ENCODE measurements at places on chromosomes 12 and 14.

GRCh38 chr12:32083489-32083888, 23.2 kb upstream of the BICD1 start:
- no peak for DNase-seq

DNA sequence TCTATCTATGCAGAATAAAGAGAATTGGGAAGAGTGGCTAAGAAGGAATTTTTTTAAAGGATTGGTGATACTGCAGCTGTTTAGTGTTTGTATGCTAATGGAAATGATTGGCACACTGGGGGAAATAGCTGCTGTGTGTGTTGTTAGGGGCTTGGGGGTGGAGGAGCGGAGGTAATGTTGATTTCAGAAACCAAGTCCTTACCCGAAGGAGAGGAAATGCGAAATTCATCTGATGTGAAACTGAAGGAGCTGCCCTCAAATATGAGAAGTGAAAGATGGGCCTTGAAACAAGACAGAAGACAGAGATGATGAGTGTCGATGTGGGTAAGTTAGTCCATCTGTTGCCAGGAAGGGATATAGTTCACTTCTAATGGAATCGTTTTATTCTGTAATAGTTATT, 21.2 kb upstream of the RNASE12 start:
- DNase-seq = no peak

DNA sequence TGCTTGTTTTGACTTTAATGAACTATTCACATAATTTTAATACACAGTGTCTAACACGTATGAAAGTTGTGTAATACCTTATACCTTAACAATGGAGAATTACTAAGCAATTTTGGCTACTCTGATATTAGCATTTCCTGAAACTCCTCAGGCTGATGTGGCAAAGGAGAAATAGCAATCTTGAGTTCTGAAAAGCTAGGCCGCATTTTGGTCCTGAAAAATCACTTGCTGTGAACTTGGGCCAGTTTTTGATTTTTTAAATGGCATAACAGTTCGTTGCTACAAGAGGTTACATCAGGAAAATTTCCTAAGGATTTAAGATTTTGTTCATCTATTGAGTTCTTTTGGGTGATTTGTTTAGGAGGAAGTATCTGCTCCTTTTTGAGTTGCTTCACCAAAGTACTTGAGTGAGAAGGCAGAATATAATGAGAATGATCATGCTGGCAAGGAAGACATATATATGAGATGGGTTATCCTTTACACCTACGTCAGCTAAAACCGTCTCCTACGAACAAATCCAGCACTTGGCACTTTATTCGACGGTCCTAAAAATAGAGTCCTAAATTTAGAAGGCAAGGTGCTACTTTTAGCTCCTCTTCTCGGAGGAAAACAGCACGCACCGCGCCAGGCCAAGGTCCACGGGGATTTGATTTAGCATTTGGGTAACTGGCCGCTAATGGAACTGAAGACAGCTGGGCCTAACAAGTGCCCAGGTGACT, 32.2 kb downstream of the MIA2 start:
- no peak for DNase-seq

DNA sequence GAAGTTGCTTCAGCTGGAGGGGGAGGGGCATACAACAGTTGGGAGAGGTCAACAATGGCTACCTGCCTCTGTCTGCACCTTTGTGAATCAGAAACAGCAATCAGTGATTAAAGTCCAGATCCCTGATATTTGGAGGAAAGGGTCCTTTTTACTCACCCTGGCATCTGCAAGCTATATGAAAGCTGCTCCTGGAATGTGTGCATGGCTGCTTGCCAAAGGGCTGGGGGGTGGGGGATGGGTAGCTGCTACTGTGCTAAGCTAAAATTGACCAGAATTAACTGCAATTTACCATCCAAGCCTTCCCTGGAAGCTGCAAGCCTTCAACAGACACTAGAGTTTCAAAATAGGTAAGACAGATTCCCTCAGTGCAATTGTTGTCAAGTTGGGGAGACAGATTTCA, 13.5 kb upstream of the GTF2A1 start:
- no peak for DNase-seq

DNA sequence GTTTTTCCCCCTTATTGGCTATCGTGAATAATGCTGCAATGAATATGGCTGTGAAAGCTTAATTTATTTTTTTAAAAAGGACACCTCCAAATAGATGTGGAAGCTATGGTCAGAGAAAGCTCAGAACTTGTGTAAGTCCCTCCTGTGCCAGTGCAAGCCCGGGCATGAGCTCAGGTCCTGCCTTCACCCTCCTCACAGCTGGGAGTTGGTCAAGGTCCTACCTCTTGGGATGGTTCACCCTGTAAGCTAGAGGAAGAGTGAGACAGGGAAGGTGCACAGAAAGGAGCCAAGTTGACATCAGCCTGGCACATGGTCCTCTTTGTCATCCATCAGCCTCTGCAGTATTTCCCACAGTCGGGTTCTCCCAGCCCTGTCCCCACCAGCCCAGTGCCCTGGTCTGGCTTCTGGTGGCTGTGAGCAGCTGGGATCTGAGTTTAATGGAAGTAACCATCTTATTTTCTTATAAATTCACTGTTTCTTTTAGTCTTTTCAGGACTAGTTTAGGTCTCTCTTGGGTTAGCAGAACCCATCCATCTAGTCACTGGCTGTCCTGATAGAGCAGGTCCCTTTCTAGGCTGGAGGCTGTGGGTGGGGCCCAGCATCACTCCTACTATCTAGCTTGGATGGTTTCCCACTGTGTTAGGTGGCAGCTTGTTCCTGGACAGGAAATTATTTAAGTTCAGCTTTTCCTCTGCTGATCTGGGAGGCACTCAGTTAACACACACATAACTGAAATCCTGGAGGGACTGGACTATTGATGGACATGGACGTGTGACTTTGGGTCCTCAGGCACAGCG, 11.8 kb upstream of the PLEKHG3 start:
- no peak for DNase-seq

- no peak for DNase-seq
These were observed 3.5 kb upstream of the FOXN3 start for GRCh38 chr14:89420502-89420901.

GRCh38 chr12:52235822-52236361, 2.8 kb downstream of the KRT7 start:
- DNase-seq = no peak

DNA sequence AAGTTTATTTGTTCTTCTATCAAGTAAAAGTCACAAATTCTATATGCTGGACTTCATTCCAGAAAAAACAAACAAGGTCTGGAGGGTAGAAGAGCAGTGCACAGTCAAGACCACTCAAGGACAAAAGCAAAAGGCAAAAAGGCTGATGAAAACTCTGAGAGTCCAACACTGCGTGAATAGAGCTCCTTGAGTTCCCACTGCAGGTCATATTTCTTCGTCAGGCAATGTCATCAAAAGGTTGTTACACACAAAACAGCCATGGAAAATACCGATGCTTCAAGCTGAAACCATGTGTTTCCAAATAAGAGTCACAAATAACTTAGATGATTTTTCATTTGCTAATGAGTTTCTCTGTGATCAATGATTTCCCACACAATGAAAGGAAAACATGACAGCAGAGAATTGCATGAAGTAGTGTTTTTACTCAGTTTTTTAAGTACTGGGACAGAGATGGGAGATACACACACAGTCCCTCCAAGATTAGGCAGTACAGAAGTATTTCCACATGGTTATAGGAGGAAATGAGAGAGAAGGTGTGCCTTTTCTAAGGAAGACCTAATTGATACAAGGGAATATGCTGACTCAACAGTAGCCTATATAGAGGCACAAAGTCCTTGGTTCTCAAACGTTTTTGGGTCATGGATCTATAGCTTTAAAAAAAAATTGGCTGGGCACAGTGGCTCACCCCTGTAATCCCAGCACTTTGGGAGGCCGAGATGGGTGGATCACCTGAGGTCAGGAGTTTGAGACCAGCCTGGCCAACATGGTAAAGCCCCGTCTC, 177.7 kb downstream of the MED13L start:
- no peak for DNase-seq

DNA sequence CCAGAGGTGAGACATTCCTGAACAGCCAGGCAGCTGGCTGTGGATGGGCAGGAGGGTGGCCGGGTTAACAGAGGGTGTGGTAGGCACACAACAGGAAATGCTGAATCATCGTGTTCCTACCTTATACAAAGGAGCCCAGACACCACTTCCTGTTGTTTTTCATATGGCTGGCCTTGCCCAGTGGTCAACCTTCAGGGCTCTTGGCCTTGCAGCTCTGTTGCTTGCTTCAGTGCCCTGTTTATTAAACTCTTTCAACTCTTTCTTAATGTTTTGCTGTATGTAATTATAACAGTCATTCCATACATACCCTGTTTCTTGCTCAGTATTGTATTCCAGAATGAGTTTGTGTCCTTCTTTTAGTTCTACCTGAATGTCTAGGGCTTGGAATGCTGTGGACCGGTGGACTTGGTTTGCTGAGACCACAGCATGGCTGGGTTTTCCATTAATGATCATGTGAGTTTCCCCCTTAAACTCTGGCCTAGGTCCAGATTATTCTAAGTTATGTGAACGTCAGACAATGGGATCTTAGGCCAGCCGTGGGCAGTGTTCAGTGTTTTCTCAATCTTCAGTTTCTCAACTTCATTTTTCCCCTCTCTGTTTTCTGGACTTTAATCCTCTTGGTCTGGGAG, 11.9 kb downstream of the CFAP54 start:
- DNase-seq = no peak

DNA sequence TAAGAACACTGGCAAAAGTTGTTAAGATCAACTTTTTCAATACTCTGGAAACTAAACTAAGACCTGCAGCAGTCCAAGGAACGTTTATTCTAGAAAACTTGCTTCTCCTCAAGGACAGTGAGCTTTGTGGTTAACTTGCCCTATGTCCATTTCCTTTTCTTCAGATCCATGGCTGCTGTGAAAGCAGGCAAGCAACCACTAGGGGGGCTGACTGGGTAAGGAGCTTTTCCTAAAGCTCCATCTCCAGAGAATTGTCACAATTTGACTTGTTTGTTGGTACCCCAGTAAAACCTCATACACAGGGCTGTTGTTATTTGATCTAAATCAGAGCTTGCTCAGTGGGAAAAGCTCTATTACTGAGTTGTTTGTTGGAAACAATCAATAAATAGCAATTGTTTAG, 10.1 kb upstream of the RPL10L start:
- no peak for DNase-seq

DNA sequence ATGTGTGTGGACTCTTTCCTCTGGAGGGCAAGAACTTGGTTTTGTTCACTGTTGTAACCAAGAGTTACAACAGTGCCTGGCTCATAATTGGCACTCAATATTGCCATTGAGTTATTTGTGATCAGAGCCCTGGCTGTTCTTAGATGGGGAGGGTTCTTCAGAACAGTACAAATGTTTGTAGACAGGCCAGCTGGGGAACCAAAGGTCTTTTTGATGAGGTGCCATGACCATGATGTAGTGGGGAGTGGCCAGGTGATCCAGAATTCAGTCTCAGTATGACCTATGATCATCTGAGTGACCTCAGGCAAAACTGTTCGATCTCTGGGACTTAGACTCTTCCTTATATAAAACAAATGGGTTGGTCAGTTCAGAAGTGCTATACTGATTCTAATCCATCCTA, 3.3 kb upstream of the PRKAB1 start:
- no peak for DNase-seq

DNA sequence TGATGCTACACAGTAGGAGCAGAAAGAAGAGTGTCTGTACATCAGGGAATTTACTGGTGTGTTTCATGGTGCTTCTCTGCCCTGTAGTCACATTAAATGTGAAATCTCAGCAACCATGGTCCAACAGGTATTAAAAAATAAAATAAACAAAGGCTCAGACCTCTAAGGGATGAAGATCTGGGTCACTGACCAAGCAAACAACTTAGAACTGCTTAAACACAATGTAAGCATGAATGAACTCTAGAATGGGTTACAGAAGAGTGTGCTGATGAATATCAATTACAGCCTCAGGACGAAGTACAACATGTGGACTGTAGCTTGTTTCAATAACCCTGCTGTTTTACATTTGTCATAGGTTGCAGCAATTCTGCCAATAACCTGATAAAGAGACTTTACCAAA, 47.4 kb downstream of the SLC35F4 start:
- DNase-seq = no peak

DNA sequence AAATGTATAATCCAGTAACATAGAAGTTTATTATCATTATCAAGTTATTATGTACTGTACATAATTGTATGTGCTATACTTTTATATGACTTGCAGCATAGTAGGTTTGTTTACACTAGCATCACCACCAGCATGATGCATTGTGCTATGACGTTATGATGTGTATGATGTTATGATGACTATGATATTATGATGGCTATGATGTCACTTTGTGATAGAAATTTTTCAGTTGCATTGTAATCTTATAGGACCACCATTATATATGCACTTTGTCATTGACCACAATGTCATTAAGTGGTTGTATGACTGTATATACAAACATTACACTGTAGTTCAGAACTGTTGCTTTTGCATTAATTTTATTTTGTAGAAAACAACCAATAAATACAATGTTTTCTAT, 173.4 kb downstream of the PPFIA2 start:
- DNase-seq = no peak

DNA sequence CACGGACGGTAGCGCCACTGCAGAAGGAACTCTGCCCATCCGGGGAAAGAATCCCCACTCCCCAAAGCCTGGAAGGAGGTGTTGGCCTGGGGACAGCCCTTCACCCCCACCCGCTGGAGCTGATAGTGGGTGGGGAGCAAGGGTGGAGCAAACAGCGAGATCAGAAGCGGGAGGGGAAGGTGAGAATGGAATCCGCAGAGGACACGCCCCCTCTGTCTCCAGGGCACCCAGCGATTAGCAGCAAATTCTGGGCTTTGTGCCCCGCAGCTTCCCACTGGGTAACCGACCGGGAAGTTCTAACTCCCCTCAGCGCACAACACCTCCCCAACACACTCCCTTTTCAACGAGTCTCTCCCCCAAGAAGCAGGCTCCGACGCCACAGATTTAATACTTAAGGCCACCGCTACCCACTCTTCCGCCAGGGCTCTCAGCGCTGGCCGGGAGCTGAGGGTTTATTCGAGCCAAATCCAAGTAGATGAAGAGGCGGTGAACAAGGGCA, 1.4 kb downstream of the SLC25A29 start:
- DNase-seq = no peak

- DNase-seq = no peak
These were observed 6.1 kb upstream of the TMED2 start for GRCh38 chr12:123578243-123578642.

DNA sequence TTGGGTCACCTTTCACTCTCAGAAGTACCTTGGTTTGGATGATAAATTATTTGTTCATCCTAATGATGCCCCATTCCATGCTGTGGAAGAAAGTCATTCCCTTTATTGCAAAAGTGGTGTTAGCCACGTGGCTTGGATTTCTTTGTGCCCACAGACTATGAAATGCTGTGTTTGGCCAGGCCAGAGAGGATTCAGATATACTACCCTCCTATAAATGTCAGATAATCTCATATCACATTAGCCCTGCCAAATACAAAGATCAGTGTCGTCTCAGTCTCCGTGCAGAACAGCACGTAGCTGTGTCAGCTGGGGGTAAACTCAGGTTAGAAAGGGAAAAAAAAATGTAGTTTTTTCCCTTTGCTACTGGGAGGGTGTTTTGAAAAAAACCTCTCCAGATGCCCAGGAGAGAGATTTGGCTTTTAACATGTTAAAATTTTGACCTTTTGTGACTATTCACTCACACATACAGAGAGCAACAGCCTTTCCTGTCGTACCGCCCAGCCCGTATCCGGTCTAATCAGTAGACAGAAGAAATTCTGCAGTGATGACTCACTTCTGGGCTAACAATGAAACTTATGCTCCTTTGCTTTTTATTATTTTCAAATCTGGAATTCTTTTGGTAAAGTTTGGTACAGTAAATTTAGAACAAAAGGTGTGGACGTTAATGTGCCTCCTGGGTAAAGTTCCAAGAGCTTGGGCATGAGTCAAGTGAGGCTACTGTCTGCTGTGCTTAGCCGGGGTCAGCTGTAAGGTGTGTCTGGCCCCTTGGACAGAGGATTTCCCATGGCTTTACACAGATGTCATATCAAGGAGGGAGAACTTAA, 8.5 kb upstream of the PTPRB start:
- no peak for DNase-seq
